ENCODE measurements at places on chromosomes 1 and 21. TPM values are rescaled to one million over a fixed set of nuclear protein-coding genes. Genes with fewer than 3 reads are reported as not detected.
A peak's percentile ranks its signal among the peaks of the same experiment; 100 is the strongest.

- no peak overlapping the region for H3K27ac ChIP-seq
- peaks cover 5% of the 10 kb centered on the region for H3K27me3 ChIP-seq
- no peak for DNase-seq
- H3K4me3 ChIP-seq: no peak overlapping the region
- H3K4me1 ChIP-seq: no peaks in the 10 kb centered on the region
Observed at GRCh38 chr1:182181167-182181572, 119.7 kb upstream of the ZNF648 start.

- DNase-seq: no peak
- no peaks in the 10 kb centered on the region for H3K36me3 ChIP-seq
- H3K4me1 ChIP-seq: peaks cover 9% of the 10 kb centered on the region
- H3K27me3 ChIP-seq: no peaks in the 10 kb centered on the region
- H3K4me3 ChIP-seq: no peak overlapping the region
- no peak overlapping the region for H3K27ac ChIP-seq
Observed at GRCh38 chr1:157833145-157833544, 8.5 kb downstream of the CD5L start.

GRCh38 chr1:109984190-109984455 is 442 bp upstream of the AHCYL1 start:
- DNase-seq: no peak
- peaks cover 5% of the 10 kb centered on the region for H3K36me3 ChIP-seq
- peak overlapping the region; percentile 99 for H3K4me3 ChIP-seq
- no peak overlapping the region for H3K27ac ChIP-seq
- H3K4me1 ChIP-seq: peaks cover 34% of the 10 kb centered on the region

DNA sequence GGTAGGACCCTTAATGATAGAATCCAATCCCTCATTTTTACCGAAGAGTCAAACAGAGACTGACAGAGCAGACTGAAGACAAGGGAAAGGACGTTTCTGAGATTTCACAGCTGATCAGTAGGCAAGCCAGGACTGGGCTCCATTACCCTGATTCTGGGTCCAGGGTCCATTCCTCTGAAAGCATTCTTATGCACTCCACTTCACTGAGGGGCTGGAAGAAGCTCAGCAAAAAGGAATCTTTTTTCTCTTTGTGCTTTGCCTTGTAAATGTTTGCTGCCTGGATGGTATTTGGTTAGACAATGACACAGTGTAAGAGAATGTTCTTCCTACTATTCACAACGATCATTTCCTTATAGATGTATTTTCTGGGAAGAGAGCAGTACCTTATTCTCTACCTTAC is 331.3 kb upstream of the PROX1 start:
- H3K4me3 ChIP-seq: no peak overlapping the region
- no peak overlapping the region for H3K27ac ChIP-seq
- DNase-seq: no peak
- H3K27me3 ChIP-seq: no peaks in the 10 kb centered on the region

- no peaks in the 10 kb centered on the region for H3K27me3 ChIP-seq
- H3K4me3 ChIP-seq: peak overlapping the region; percentile 56
- H3K27ac ChIP-seq: peak overlapping the region; percentile 86
- peaks cover 93% of the 10 kb centered on the region for H3K4me1 ChIP-seq
Observed at GRCh38 chr1:41666981-41667631, 182.6 kb upstream of the EDN2 start.

GRCh38 chr1:31161571-31161970 is 78.1 kb downstream of the NKAIN1 start:
- H3K4me1 ChIP-seq: peaks cover 7% of the 10 kb centered on the region
- H3K27me3 ChIP-seq: peaks cover 7% of the 10 kb centered on the region
- no peaks in the 10 kb centered on the region for H3K36me3 ChIP-seq
- H3K27ac ChIP-seq: no peak overlapping the region

- no peaks in the 10 kb centered on the region for H3K4me1 ChIP-seq
- no peak overlapping the region for H3K27ac ChIP-seq
- no peaks in the 10 kb centered on the region for H3K27me3 ChIP-seq
- H3K36me3 ChIP-seq: no peaks in the 10 kb centered on the region
Observed at GRCh38 chr1:86207323-86207722, 50.8 kb upstream of the COL24A1 start.

- H3K27ac ChIP-seq: no peak overlapping the region
- H3K4me3 ChIP-seq: no peak overlapping the region
- H3K27me3 ChIP-seq: peaks cover 56% of the 10 kb centered on the region
- no peaks in the 10 kb centered on the region for H3K36me3 ChIP-seq
- DNase-seq: no peak
Observed at GRCh38 chr1:153466908-153467307, 6.5 kb upstream of the S100A7 start.

DNA sequence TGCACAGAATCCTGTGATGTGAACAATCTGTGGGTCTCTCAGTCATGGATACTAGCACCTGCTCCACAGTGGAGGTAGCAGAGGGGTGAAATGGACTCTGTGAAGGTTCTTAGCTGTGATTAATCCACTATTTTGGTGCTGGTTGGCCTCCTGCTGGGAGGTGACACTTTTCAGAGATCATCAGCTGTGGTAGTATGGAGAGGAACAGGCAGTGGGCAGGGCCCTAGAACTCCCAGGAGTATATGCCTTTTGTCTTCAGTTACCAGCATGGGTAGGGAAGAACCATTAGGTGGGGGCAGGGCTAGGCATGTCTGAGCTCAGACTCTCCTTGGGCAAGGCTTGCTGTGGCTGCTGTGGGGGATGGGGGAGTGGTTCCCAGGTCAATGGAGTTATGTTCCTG is 54.0 kb upstream of the KCNJ15 start:
- no peak for DNase-seq
- no peak overlapping the region for H3K27ac ChIP-seq
- no peak overlapping the region for H3K4me3 ChIP-seq
- H3K27me3 ChIP-seq: peaks cover 47% of the 10 kb centered on the region
- H3K36me3 ChIP-seq: no peaks in the 10 kb centered on the region

- H3K27me3 ChIP-seq: no peaks in the 10 kb centered on the region
- H3K27ac ChIP-seq: no peak overlapping the region
- H3K4me1 ChIP-seq: no peaks in the 10 kb centered on the region
- DNase-seq: no peak
- H3K36me3 ChIP-seq: peaks cover 4% of the 10 kb centered on the region
Observed at GRCh38 chr21:20627594-20627993, 370.6 kb upstream of the NCAM2 start.

DNA sequence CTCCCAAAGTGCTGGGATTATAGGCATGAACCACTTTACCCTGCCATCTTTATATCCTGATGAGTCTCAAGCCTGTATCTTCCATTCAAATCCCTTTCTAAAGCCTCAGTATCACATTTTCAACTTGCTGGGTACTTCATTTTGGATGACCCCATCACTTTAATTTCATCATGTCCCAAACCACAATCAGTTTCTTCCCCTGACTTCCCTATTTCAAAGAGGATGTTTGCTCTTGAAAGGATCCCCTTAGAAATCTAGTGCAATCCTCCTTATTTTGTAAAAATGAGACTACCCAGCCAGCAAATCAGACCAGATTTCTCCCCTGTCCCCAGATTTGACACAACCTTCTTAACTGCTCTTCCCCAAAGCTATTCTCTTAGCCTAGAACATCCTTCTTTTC is 7.0 kb upstream of the TRIT1 start:
- H3K27ac ChIP-seq: no peak overlapping the region
- no peaks in the 10 kb centered on the region for H3K4me1 ChIP-seq
- no peak for DNase-seq
- H3K36me3 ChIP-seq: no peaks in the 10 kb centered on the region
- H3K4me3 ChIP-seq: no peak overlapping the region
- H3K27me3 ChIP-seq: peaks cover 35% of the 10 kb centered on the region

- no peaks in the 10 kb centered on the region for H3K36me3 ChIP-seq
- H3K27me3 ChIP-seq: no peaks in the 10 kb centered on the region
- H3K4me1 ChIP-seq: no peaks in the 10 kb centered on the region
- no peak overlapping the region for H3K4me3 ChIP-seq
- DNase-seq: no peak
Observed at GRCh38 chr1:22126531-22126930, 16.4 kb downstream of the WNT4 start.

DNA sequence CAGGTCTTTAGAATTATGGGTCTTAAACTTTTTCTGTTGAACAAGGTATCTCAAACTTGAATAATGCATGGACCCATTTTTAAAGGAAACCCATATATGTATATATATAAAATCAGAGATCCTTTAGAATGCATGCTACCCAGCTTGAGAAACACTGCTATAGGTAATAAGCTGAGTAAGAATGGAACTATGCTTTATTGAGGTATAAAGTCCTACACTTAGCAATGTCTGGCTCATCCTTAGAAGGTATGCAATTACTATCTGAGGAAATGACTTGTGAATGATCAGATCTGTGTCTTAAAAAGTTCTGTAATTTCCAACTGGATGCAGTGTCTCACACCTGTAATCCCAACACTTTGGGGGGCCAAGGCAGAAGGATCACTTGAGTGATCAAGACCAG is 11.2 kb downstream of the TRAF3IP3 start:
- DNase-seq: no peak
- peak overlapping the region; percentile 62 for H3K4me3 ChIP-seq
- peak overlapping the region; percentile 44 for H3K27ac ChIP-seq
- H3K36me3 ChIP-seq: peaks cover 24% of the 10 kb centered on the region
- peaks cover 60% of the 10 kb centered on the region for H3K4me1 ChIP-seq

- H3K27me3 ChIP-seq: no peaks in the 10 kb centered on the region
- H3K27ac ChIP-seq: no peak overlapping the region
- peaks cover 36% of the 10 kb centered on the region for H3K36me3 ChIP-seq
Observed at GRCh38 chr1:15931884-15932283, 44.0 kb downstream of the ZBTB17 start.

DNA sequence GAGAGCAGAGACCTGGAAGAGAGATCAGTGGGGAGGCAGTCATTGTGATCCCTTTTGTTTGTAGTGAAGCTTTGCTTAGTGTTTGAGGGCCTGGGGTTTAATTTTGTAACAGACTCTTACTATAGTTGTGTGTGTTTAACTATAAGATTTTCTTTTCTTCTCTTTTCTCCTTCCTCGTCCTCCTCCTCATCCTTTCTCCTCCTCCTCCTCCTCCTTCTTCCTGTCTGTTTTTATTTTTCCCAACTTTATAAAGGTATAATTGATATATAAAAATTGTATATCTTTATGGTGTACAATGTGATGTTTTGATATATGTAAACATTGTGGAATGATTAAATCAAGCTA is 71.2 kb upstream of the MACF1 start:
- no peaks in the 10 kb centered on the region for H3K27me3 ChIP-seq
- DNase-seq: no peak
- no peaks in the 10 kb centered on the region for H3K36me3 ChIP-seq

- no peaks in the 10 kb centered on the region for H3K27me3 ChIP-seq
- no peak for DNase-seq
- peaks cover 38% of the 10 kb centered on the region for H3K4me1 ChIP-seq
- no peak overlapping the region for H3K27ac ChIP-seq
- H3K36me3 ChIP-seq: peaks cover 6% of the 10 kb centered on the region
- no peak overlapping the region for H3K4me3 ChIP-seq
Observed at GRCh38 chr1:91527266-91527765, 26.7 kb downstream of the CDC7 start.

GRCh38 chr1:83499998-83500397 is 498.9 kb downstream of the TTLL7 start:
- no peaks in the 10 kb centered on the region for H3K27me3 ChIP-seq
- peak overlapping the region; percentile 74 for H3K27ac ChIP-seq
- H3K36me3 ChIP-seq: peaks cover 13% of the 10 kb centered on the region
- H3K4me1 ChIP-seq: peaks cover 41% of the 10 kb centered on the region
- DNase-seq: no peak
- H3K4me3 ChIP-seq: no peak overlapping the region

DNA sequence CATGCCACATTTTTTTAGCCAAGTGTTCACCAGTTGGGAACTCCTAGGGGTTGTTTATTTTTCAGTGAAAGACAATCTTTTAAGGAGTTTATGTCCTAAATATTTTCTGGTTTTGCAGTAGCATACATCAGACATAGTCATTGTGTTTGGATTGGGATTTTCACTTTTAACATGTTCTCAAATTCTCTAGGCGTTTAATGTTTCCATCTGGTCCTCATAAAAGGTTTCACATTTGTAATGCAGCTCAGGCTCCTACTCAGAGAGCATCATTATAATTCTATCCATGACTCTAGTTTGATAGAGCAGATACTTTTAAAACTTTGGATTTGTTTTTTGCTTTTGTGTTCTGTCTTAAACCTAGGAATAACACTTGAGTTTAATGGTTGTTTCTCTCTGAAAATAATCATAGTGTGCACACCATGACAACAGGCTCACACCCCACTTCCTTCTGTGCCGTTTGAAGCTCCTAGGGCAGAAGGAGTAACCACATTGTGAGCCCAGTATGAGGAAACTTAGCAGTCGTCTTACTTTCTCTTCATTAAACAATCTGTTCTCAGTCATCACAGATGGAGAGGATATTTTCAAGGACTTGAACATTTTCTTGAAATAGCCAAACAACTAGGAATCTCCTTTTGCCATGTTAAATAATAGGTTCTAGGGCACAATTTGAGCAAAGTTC is 219.6 kb downstream of the PDE4B start:
- no peaks in the 10 kb centered on the region for H3K4me1 ChIP-seq
- H3K36me3 ChIP-seq: no peaks in the 10 kb centered on the region
- H3K27me3 ChIP-seq: no peaks in the 10 kb centered on the region
- DNase-seq: no peak

- no peaks in the 10 kb centered on the region for H3K27me3 ChIP-seq
- H3K4me3 ChIP-seq: no peak overlapping the region
- H3K36me3 ChIP-seq: peaks cover 1% of the 10 kb centered on the region
Observed at GRCh38 chr21:28699596-28700259, 292.9 kb downstream of the LTN1 start.

DNA sequence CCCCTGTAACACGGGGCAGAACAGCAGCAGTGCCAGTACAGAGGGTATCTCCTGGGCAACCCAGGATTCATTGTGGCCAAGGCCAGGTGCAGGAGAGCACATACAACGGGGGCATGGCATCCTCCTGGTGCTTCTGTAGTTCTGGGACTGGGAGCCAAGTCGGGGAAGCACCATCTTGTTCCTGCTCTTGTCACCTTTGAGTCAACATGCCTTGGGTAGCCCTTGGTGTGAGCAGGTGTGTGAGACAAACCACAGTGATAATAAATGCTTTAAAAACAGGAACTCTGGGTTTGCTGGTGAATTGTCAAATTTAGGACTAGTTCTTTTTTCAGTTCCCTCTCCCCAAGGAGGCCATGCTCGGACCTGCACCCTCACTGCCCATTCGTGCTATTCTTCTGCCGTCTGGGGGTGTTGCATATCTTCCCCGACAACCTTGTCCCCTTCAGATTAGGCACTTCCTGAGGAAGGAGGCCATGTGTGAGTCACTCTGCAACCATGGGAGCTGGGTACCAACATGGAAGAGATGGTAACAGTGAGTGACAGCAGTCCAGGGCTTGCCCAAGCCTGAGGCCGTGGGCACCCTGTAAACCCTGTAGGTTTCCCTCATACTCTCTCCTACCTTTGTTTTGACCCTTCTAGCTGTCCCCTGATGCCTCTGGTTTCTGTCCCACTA is 150.2 kb downstream of the GRIK3 start:
- DNase-seq: no peak
- no peaks in the 10 kb centered on the region for H3K36me3 ChIP-seq
- no peak overlapping the region for H3K27ac ChIP-seq
- no peak overlapping the region for H3K4me3 ChIP-seq
- no peaks in the 10 kb centered on the region for H3K4me1 ChIP-seq

GRCh38 chr1:203340112-203340790 is 10.7 kb downstream of the FMOD start:
- no peaks in the 10 kb centered on the region for H3K36me3 ChIP-seq
- H3K4me3 ChIP-seq: no peak overlapping the region
- peaks cover 21% of the 10 kb centered on the region for H3K27me3 ChIP-seq
- H3K4me1 ChIP-seq: peaks cover 22% of the 10 kb centered on the region

- H3K4me1 ChIP-seq: no peaks in the 10 kb centered on the region
- H3K36me3 ChIP-seq: peaks cover 2% of the 10 kb centered on the region
- DNase-seq: no peak
- H3K27ac ChIP-seq: no peak overlapping the region
Observed at GRCh38 chr21:36730291-36731281, 31.7 kb downstream of the SIM2 start.

Gene C2CD2
- total RNA-seq: 15.1 TPM

Gene ATP1A2
- total RNA-seq: not detected

Gene CAPN9
- total RNA-seq: not detected

Gene C1orf116
- 0.12 TPM for total RNA-seq

Gene GLIS1
- total RNA-seq: not detected

Gene PBXIP1
- total RNA-seq: 48.0 TPM

Gene KRTAP11-1
- total RNA-seq: not detected
